Stimulated activated CD4-positive, alpha-beta T cell treated with anti-CD3 and anti-CD28 coated beads, Interleukin-2, amount 100 ng/mL, for 48 hours (primary cell): ENCODE measurements at places on chromosomes 5 and 9.
A peak's percentile ranks its signal among the peaks of the same experiment; 100 is the strongest.

DNA sequence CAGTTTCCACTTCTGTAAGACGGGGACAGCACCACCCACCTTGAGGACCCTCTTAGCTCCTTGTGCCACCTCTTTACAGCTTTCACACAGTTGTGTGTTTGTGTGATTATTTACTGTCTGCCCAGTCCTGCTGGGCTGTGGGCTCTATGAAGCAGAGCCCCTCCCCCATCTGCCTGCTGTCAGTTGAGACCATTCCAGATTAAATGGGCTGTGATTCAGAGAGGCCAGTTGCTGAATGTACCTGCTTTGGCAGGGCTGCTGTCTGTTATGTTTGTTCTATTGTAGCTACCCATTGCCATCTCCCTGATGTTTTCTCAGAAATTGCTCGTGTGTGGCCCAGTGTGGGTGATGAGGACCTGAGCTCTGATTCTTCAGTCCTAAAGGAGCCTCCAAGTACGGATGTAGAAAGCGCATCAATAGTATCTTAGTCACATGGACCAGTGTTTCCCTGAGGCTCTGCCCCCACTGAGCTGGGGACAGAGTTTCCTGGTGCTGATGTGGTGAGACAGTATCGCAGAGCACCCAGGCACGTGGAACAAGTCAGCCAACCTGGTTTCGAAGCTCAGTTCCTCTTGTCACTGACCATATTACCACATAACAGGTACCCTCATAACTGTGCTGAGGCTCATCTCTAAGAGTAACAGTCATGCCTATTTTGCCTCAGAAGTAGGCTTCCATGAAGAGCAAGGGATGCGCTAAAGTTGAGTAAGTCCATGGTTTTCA, 3.7 kb downstream of the ANGPTL2 start:
- no peak for DNase-seq

DNA sequence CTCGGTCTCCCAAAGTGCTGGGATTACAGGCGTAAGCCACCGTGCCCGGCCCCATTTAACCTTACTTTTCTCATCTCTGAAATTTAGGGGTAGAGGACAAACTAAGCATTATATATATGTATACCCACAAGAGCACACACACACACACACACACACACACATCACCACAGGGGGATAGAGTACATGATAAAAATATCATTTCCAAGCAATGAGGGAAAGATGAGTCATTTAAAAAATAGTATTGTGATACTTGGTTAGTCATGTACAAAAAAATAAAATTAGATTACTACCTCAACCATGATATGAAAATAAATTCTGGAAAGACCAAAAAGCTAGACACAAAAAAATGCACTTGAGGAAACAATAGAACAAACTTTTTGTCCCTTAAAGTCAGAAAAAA, 67.2 kb downstream of the CDH18 start:
- no peak for DNase-seq

- DNase-seq, result no peak
Observed at GRCh38 chr9:120935383-120935857, 8.8 kb upstream of the TRAF1 start.

GRCh38 chr9:108117795-108118194, 628.2 kb upstream of the KLF4 start:
- no peak for DNase-seq

- no peak for DNase-seq
Observed at GRCh38 chr9:114448706-114449105, 56.6 kb downstream of the WHRN start.

DNA sequence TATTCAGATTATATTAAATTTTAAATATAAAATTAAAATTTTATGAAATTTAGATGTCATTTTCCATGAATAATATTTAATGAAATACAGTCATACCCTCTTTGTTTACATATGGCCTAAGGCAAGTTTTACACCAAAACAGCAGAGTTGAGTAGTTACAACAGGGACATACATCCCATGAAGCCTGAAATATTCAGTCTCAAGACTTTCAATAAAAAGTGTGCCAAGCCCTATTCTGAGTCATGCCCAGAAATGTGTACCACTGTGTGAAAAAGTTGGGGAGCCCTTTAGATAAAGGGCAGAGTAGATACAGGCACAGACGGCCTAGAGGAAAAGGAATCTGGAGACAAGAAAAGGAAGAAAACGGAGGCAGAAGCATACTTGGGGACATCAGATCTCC, 261.3 kb downstream of the SGCD start:
- no peak for DNase-seq

GRCh38 chr5:35919191-35919590, 19.2 kb downstream of the CAPSL start:
- no peak for DNase-seq

DNA sequence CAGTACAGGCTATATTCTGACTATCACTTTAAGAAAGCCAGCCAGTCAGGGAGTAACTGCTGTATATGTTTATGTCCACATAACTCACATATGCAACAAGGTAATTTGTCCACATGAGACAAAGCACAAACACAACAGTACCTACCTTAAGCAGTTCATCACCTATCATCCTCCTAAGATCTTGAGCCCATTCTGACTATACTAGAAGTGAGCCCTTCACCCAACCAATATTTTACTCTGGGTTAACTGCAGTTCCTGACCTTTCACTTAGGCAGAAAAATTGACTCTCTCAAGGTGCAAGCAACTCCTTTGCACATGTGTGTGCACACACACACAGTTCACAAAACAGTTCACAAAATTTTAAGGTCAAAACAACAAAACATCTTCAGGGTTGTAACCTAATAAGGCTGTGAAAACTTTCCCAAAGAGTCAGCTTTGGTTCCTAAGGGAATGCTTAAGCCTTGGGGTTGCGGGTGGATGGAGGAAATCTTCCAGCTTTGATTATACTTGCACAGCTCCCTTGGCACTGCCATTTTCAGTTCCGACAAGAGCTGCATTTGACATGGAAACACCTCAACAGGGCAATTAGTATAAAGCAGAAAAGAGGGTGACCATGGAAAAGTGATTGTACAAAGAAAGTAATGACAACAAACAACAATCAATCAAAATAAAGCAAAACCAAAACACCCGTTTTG, 215.3 kb downstream of the NFIB start:
- DNase-seq, result no peak

GRCh38 chr5:108763222-108763916, 15.7 kb downstream of the FER start:
- DNase-seq, result no peak

DNA sequence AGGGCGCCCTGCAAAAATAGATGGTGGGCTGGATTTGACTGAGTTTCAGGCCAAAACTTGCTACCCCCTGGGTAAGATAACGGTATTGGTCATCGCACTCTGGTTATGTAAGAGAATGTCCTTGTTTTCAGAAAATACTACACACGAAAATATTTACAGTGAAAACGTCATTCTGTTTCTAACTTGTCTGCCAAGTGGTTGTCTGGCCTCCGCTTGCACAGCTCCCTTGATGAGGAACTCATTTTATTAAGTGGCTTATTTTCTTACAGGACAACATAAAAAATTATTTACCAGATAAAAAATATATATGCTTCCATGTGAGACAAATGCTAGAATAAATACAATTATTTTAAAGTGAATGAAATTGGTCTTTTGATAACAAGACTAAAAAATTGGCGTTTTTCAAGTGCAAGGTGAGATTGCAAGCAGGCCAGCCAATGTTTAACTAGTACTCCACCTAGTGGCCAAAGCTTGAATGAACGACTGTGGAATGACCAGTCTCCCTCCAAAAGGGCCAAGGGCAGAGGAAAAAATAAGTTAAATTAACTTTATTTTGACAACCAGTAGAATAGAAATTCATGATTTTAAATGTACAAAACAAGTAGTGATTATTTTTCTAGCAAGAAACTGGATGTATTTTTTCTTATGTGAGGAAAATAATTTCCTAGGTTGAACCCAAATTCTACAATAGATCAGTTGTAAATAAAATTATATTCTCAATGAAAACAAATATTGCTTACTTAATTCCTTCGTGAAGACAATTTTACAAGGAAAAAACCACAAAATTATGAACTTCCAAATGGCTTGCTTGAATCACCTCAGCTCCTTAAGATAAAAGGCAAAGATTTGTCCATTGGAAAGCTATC, 93.2 kb downstream of the ZFAND5 start:
- peak; percentile 71 for DNase-seq

GRCh38 chr5:82881571-82882174, 195.5 kb downstream of the TMEM167A start:
- no peak for DNase-seq

- DNase-seq, result no peak
Observed at GRCh38 chr9:89661956-89662717, 57.3 kb downstream of the GADD45G start.

- peak; percentile 4 for DNase-seq
Observed at GRCh38 chr5:76145945-76146344, 62.8 kb downstream of the SV2C start.

DNA sequence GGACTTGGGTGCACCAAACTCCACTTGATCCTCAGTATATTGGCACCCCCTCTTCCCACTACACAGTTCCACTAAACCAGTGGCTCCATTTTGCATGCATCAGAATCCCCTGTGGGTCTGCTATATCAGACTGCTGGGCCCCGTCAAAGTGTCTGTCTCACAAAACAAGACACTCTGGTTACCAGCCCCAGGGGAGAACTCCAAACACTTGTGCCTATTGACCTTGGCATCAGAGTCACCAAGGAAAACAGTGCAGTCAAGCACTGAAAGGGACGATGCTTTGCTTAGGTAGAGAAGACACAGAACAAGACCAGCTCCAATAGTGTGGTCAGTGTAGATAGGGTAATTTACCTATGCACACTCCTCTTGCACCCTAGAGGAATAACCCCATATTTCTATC, 205.8 kb upstream of the RAI14 start:
- no peak for DNase-seq

DNA sequence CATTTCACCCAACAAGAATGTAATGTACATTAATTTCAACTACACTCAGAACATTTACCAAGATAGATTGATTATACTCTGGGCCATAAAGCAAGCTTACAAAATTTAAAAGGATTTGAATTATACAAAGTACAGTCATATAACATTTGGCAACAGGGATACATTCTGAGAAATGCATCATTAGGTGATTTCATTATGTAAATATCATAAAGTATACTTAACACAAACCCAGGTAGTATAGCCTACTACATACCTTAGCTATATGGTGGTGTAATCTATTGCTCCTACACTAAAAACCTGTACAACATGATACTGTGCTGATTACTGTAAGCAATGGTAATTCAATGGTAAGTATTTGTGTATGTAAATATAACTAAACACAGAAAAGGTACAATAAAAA, 202.9 kb downstream of the MPDZ start:
- no peak for DNase-seq

GRCh38 chr5:16644301-16644889, 27.6 kb upstream of the RETREG1 start:
- DNase-seq, result no peak

GRCh38 chr5:59503220-59503619, 390.3 kb downstream of the PDE4D start:
- no peak for DNase-seq

- no peak for DNase-seq
Observed at GRCh38 chr5:128328446-128328845, 209.6 kb downstream of the FBN2 start.

DNA sequence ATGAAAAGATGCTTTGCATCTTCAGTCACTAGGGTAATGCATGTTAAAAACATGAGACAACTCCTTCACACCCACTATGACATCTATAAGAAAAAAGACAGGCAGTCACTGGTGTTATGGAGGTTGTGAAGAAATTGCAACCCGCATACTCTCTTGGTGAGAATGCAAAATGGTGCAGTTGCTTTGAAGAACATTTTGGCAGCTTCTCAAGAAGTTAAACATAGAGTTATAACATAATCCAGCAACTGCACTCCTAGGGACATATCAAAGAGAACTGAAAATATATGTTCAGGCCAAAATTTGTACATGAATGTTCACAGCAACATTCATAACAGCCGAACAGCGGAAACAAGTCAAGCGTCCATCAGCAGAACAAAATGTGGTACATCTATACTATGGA, 46.3 kb upstream of the TBC1D9B start:
- no peak for DNase-seq

DNA sequence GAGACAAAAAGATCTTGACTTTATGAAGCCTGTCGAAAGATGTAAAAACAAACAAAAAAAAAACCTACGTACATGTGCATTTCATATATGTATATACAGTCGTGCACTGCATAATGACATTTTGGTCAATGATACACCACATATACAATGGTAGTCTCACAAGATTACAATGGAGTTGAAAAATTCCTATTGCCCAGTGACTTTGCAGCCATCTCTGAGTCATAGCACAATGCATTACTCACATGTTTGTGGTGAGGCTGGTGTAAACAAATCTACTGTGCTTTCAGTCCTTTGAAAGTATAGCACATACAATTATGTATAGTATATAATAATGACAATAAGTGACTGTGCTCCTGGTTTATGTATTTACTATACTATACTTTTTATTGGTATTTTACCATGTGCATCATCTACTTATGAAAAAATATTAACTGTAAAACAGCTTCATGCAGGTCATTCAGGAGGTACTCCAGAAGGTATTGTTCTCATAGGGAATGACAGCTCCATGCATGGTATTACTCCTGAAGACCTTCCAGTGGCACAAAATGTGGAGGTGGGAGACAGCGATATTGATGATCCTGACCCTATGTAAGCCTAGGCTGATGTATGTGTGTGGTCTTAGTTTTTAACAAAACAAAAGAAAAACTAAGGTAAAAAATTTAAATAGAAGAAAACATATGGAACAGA, 73.7 kb upstream of the FST start:
- no peak for DNase-seq

GRCh38 chr9:98231770-98232478, 23.5 kb downstream of the TBC1D2 start:
- no peak for DNase-seq

DNA sequence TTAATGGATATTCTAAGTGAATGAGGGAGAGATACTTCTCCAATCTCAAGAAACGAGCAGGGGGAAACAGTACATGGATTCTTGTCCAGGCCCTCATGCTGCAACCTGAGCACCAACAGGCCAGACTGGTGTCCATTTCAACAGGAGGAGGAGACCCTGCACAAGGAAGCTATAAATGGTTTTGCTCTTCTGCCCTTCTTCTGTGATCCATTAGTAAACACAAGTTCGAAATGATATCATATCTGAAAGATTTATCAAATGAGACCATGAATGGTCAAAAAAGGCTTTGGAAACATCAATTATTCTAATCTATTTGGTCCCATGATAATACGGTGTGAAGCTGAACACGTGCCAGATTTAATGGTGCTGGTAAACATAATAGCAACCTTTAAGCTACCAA, 109.8 kb downstream of the NR6A1 start:
- no peak for DNase-seq

DNA sequence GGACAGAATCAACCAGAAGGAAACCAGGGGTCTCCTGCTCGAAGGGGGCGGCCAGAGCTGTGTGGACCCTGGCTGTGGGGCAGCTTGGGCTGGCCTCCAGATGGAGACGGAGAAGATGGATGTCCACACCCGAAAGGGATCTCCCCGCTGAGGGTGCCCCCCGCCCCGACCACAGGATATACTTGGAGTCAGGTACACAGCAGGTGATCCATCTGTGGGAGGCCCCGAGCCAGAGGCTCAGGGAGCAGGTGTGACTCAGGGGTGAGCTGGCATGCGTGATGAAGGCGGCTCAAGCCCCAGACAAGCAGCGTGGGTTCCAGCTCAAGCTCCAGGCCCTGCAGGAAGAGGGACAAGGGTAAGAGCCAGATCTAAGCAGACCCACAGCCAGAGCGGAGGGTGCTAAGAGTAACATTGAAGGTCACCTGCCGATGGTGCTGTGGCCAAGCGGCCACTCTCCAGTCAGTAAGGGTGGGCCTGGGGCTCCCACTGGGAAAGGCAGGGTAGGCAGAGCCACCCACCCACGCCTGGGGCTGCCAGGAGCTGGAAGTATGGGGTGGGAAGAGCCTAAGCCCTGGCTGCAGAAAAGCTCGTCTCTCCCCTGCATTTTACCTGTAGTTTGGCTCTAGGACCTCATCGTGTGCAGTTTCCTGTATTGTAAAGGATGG, 30.6 kb upstream of the MVB12B start:
- no peak for DNase-seq
